A172 (cell line): ENCODE measurements at places on chromosomes 13 and 19.

GRCh38 chr13:28349907-28350654 lies 144.8 kb downstream of the FLT1 start:
- no peak for DNase-seq

DNA sequence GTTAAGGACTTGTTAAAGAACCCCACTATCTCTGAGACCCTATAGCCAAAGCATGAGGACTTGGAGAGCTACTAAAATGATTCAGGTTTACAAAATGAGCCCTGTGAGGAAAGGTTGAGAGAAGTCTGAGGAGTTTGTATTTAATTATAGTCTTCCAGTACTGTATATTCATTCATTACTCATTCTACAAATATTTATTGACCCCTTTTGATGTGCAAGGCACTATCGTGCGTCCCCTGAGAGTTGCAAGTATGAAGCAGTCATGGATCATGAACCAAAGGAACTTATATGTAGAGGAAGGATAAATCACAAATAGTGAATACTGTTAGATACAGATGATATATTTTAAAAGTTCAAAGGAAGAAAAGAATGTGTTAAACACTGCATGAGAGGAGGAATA lies 84.4 kb downstream of the DNAJC15 start:
- DNase-seq: no peak

- DNase-seq: peak; percentile 88
Measured at GRCh38 chr19:53879140-53880081, 2.6 kb upstream of the PRKCG start.

- DNase-seq: no peak
Measured at GRCh38 chr13:102311901-102312300, 89.9 kb downstream of the FGF14 start.

DNA sequence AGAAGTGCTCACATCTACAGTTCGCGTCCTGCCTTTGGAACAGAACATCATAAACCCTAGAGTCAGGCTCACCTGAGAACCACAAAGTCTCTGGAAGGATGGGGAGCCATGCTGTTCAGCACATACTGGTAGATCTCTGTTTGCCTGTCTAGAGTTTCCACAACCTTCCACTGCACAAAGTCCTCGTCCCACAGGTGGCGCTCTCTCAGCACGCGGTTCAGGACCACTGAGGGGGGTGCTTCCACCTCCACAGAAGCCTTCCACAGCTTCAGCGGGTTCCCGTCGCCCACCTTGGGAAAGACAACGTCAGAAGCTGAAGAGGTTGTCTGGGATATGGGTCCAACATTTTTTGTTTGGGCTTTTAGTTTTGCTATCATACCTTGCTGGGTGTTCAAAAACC lies 93.6 kb downstream of the KL start:
- no peak for DNase-seq
